ENCODE measurements at places on chromosomes 7 and 10. TPM values are rescaled to one million over a fixed set of nuclear protein-coding genes. Genes with fewer than 3 reads are reported as not detected.

DNA sequence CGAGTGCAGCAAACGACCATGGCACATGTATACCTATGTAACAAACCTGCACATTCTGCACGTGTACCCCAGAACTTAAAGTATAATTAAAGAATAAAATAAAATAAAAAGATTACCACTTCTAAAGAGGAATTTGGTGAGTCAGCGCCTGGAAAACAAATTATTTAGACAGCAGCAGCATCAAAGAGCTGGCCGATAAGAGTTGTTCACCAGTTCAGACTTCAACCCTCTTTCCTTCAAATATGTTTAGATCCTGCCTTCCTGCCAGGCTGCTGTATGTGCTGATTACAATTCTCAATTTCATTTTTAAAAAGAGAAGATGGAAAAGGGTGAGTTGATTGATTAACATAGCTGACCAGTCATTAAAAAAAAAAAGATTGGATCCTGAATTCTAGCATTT, 672.0 kb upstream of the NRP1 start:
- DNase-seq, result no peak

GRCh38 chr10:9069136-9069535, 1014.6 kb downstream of the GATA3 start:
- peak; percentile 97 for DNase-seq

DNA sequence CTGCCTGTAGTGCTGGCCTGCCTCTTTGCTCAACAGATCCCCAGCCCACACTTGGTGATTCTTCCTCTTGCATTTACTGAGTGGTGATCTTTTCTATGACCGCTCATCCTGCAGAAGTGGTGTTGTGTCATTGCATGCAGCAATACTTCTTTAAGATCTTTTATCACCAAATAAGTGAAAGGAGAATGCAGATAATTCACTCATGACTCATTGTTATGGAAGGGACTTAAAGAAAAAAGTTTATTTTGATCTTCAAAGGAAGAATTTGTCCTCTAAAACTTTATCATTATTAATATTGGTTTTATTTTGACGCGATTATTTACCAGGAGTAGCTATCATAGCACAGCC, 489.1 kb upstream of the CELF2 start:
- no peak for DNase-seq

TSPAN15 gene
- polyA plus RNA-seq, result 8.6 TPM

SVIL gene
- 4.9 TPM for polyA plus RNA-seq

DNA sequence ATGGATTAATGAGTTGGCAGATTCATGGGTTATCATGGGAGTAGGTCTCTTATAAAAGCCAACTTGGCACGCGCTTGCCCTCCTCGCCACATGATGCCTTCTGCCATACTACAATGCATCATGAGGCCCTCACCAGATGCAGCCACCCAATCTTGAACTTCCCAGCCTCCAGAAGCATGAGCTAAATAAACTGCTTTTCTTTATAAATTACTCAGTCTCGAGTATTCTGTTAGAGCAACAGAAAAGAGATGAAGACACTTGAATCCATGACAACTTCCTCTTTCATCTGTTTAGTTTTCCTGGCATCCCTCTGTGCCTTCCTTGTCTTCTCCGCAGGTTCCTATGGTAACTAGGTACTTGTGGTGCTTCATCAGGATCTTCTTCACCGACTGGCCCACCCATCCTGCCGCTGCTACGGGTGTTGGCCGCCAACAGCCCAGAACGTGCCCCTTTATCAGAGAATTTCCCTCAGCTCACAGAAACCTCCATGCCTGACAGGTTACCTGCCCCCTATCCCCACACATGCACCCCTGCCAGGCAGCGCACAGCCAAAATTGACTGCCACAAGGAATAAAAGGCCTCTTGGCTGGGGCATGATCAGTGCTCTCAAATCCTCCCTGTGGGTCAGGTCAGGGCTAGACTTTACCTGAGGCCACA, 28.0 kb upstream of the PPIF start:
- DNase-seq, result no peak

DNA sequence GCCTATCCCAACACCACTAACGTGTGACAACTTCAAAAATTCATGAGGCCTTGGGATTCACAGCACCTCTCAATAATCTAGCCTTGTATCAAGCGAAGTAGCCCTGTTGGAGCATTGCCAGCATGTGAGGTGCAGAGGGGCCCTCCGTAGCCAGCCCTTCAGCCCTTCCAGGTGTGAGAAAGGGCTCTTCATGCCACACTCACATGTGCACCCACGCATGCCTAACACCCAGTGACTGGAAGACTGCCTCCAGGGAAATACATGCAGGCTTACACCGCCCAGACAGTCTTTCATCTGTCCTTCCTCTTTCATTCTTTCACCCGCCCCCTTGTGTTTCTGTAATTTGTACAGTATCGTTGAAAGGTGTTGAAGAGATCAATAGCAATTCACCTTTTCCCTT, 26.1 kb downstream of the LRRC4 start:
- DNase-seq, result no peak

ZNF467 gene
- polyA plus RNA-seq, result 0.48 TPM

DNA sequence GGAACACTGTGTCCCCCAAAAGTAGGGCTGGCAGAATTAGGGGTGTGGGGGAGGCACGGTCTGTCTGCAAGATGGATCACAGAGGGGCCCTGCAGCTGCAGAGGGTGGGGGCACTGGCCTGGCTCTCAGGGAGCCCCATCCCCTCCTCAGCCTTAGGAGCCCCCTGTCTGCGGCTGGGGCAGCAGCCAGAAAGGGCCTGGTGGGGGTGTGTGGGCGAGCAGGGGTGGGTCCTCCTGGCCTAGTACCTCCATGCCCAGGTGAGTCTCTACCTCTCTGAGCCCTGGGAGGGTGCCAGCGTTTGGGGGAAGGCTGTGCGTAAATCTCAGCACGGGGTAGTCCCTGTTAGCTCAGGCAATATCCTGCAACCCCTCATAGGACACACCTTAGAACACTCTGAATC, 280.5 kb upstream of the PPP2R2D start:
- DNase-seq, result no peak

GRCh38 chr10:126170371-126170770, 217.9 kb downstream of the ADAM12 start:
- no peak for DNase-seq

GRCh38 chr10:6755781-6756460, 175.8 kb upstream of the PRKCQ start:
- DNase-seq, result peak; percentile 80

- peak; percentile 92 for DNase-seq
Measured at GRCh38 chr10:3757638-3758490, 27.1 kb downstream of the KLF6 start.

GRCh38 chr7:42237811-42238541, 967 bp upstream of the GLI3 start:
- DNase-seq, result peak; percentile 53

- DNase-seq, result peak; percentile 13
Measured at GRCh38 chr10:95655571-95656290, 780 bp downstream of the ALDH18A1 start.

- peak; percentile 98 for DNase-seq
Measured at GRCh38 chr7:41103331-41103730, 599.6 kb downstream of the INHBA start.

PDE6C gene
- polyA plus RNA-seq, result not detected

- DNase-seq, result no peak
Measured at GRCh38 chr7:29167721-29168120, 21.4 kb upstream of the CPVL start.

GRCh38 chr10:29648114-29648982, 13.6 kb upstream of the SVIL start:
- DNase-seq, result no peak

AGBL3 gene
- 0.86 TPM for polyA plus RNA-seq

CALN1 gene
- not detected for polyA plus RNA-seq

NODAL gene
- 0.12 TPM for polyA plus RNA-seq

ENTPD7 gene
- polyA plus RNA-seq, result 2.1 TPM

ABCA13 gene
- polyA plus RNA-seq, result 0.23 TPM

LIPF gene
- not detected for polyA plus RNA-seq

GRCh38 chr7:85018498-85018897, 168.4 kb downstream of the SEMA3D start:
- DNase-seq, result no peak

HTR5A gene
- polyA plus RNA-seq, result not detected

DNA sequence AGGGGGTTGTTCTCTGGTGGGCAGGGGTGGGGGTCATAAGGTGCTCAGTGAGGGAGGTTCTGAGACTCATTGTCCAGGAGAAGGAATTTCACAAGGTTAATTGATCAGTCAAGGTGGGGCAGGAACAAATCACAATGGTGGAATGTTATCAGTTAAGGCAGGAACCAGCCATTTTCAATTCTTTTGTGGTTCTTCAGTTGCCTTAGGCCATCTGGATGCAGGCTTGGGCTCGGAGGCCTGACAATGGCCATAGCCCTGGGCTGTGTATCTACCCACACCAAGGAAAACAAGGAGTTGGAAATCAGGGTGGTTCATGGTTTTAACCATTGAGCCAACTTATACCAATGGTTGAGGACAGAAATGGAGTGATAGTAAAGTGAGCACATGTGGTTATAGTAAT, 1221.8 kb downstream of the TYW1 start:
- no peak for DNase-seq

POLR2J2 gene
- 2.9 TPM for polyA plus RNA-seq

DNA sequence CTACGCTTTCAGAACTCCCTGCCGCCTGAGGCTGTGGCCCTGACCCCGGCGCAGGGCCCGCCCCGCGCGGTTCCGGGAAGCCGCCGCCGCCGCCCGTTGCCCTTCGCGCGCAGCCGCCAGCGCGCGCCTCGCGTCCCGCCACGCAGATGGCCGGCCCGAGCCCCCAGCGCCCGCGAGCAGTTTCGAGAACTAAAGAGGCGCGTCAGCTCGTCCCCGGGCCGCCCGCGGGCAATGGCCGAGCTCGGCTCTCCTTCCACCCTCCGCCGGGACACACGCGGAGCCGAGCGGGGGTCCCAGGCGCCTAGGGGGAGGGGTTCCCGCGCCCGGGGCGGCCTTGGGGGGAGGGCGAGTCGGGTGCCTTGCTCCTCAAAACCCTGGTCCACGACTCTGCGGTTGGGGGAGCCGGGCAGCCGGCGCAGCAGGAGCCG, 1.8 kb downstream of the HNRNPF start:
- DNase-seq, result no peak
